ENCODE measurements at places on chromosomes 5 and 9.

- no peak for DNase-seq
These were observed 167.1 kb upstream of the MVB12B start for GRCh38 chr9:126159430-126160060.

DNA sequence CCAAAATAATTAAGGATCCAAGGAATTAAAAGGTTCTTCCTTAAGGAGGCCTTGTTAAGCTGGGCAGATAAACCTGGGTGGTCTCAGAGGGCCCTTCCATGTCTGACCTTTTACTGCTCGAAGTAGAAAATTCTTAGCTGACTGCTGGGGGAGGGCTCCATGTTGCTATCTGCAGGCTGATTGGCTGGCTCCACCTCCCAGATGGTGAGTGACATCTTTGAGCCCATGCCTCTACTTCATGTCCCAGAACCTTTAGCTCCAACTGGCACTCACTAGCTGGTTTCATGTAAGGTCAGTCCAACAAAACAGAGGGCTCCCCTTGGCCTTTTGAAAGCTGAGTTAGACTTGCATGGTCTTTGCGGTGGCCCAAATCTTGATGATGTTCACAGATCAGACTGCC is 188.2 kb downstream of the PAX5 start:
- DNase-seq: no peak

GRCh38 chr5:81949462-81949861 is 22.4 kb upstream of the ATG10 start:
- DNase-seq: no peak

GRCh38 chr9:136950656-136951276 is 1.3 kb upstream of the LCN12 start:
- DNase-seq: no peak

DNA sequence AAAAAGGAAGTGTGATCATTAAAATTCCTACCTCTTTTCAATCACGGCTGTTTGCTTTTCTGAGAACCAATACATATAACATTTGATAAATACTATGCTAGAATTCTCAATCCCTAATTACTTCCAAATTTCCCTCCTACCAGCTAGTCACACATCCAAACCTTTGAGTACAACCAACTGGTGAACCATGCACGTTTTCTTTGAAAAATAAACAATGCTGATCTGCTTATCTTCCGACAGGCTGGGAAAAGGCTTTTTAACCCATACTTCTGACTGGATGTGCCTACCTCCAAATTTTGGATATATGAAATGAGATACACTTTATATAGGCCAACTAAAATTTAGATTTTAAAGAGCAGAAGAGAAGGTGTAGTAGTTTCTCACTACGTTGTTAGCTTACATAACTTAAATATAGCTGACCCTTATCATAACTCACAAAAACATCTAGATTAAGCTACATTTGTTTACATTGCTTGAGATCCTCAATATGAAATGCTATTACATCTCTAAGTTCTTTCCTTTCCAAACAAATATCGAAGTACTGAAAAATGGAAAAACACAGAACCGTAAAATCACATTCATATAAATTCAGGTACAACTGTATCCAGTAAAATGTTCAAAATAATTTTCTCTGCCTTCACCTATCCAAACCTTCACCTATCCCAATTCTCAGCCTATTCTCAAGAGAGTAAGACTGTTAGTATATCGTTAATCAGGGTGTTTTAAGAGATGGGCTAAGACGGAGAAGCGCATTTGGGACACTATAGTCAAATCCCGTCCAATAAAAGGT is 2.1 kb downstream of the NR3C1 start:
- DNase-seq: no peak

DNA sequence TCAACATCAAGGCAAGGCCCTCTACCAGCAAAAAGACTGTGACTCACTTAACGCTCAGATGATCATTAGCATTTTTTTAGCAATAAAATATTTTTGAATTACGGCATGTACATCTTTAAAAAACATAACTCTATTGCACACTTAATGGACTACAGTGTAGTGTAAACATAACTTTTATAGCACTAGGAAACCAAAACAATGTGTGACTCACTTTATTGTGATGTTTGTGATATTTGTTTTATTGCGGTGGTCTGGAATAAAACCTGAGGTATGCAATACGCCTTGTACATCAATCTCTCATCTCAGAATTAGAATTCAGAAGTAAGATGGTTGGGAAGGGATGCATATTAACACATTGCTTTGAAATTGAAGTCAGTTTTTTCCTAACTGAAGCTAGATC is 106.9 kb upstream of the PTCH1 start:
- DNase-seq: no peak

DNA sequence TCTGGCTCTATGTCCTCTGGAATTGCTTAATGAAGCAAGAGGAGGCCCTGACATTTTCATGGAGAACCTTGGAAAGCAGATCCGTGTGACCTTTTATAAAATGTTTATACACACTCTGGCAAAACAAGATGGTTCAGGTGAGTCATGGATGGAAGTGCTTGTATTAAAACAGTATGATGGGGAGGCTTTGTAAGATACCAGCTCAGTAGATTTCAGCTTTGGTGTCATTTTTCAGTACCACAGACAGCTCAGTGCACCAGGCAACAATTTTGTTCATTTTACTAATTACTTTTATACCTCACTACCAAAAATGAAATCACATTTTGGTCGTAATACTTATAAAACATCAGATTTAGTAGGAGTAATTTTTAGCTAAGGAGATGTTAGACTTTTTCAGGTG is 5.2 kb downstream of the KCNN2 start:
- DNase-seq: no peak

GRCh38 chr5:179245031-179245430 is 100.2 kb downstream of the ADAMTS2 start:
- DNase-seq: no peak

- DNase-seq: no peak
These were observed 412 bp downstream of the RIOK2 start for GRCh38 chr5:97182571-97183099.

DNA sequence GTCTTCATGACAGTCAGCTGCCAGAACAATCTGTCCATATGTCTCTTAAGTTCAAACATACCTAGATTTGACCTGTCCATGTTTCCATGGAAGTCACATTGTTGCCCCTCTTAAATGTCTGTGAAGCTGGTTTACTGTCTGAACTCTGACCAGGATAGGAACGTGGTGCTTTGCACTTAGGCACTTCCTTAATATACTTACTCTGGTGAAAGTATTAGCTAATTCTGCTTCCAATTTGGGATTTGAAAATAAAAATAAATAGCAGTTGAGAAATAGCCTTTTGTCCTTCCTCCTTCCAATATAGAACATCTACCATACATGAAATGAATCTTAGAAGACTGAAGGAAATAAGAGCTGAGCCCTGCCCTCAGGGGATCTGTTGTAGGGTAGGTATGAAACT is 524.5 kb upstream of the CLINT1 start:
- no peak for DNase-seq

All from amniotic stem cell (primary cell).